ENCODE measurements at places on chromosomes 16 and 17. TPM values are rescaled to one million over a fixed set of nuclear protein-coding genes. Genes with fewer than 3 reads are reported as not detected.

Gene MAP2K4
- 12.8 TPM for polyA plus RNA-seq

Gene COPRS
- polyA plus RNA-seq, result 51.5 TPM

Gene KRTAP4-3
- polyA plus RNA-seq, result not detected

Gene HBA1
- not detected for polyA plus RNA-seq

Gene ZPBP2
- polyA plus RNA-seq, result not detected

Gene CD300A
- polyA plus RNA-seq, result not detected

Gene TSNAXIP1
- 0.96 TPM for polyA plus RNA-seq

Gene AARS1
- polyA plus RNA-seq, result 178 TPM

Gene RAB37
- 0.12 TPM for polyA plus RNA-seq

Gene C1QTNF1
- 13.8 TPM for polyA plus RNA-seq

Gene ENKD1
- polyA plus RNA-seq, result 7.6 TPM

Gene TAC4
- not detected for polyA plus RNA-seq

Gene BTBD17
- polyA plus RNA-seq, result not detected

Data from BJ (cell line).